ENCODE measurements at places on chromosomes 7 and 10.

GRCh38 chr7:8221567-8221966 lies 40.4 kb downstream of the ICA1 start:
- DNase-seq = no peak

DNA sequence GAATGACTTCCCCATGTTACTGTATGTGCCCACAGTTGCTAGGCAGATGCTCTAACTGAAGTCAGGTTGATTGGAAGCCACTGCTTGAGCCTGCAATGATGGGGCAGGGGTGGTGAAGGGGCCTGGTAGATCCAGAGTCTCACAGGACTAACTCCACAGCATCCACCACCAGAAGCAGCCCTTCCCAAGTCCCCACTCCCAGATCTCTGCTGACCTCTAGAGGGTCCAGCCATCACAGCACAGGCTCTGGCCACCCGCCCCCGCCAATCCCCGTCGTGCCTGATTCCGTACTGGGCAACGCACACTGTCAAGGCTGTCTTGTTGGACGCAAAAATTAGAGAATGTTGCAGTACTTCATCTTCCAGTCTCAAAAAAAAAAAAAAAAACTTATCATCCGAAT lies 136.8 kb upstream of the PDE1C start:
- no peak for DNase-seq

DNA sequence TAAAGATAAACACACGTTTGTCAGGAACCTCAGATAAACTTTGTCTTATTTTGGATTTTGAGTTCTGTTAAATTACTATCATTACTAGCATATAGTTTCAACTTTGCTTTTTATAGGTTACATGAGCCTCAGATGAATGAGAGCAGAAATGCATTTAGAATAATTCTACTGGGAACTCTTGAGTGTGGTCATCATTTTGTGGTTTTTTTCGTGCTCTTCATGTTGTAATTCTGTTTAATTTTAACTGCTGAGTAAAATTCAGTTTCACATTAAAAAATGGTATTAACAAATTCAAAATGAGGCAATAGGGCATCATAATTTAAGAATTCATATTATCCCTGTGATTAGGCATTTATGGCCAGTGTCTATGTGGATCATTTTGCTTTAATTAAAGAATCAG lies 72.9 kb downstream of the GNAI1 start:
- no peak for DNase-seq

GRCh38 chr7:143008007-143008901 lies 18.7 kb downstream of the OR9A2 start:
- peak; percentile 71 for DNase-seq

- DNase-seq = no peak
Observed at GRCh38 chr10:84783386-84783785, 455.0 kb downstream of the CCSER2 start.

GRCh38 chr7:20470726-20471125 lies 140.0 kb downstream of the ITGB8 start:
- no peak for DNase-seq

GRCh38 chr7:37901236-37901827 lies 15.3 kb downstream of the SFRP4 start:
- no peak for DNase-seq

- no peak for DNase-seq
Observed at GRCh38 chr10:96512524-96513304, 1.0 kb downstream of the TLL2 start.

DNA sequence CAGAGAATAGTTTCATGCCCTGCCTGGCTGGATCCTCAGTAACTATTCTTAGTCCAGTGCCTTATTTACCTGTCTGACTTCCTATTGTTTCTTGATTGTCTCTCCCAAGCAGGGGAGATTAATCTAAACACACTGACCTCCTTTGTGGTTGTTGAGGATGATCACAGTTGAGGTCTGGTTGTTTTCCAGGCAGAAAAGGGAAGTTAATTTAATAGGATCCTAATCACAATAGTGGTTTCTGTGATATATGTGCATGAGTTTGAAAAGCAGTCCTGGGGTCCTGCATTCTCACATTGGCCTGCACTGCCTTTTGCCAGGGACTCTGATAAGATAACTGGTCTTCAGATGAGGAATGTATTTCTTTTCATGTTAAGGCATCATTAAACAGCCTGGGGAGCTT lies 130.1 kb downstream of the SND1 start:
- DNase-seq = no peak

DNA sequence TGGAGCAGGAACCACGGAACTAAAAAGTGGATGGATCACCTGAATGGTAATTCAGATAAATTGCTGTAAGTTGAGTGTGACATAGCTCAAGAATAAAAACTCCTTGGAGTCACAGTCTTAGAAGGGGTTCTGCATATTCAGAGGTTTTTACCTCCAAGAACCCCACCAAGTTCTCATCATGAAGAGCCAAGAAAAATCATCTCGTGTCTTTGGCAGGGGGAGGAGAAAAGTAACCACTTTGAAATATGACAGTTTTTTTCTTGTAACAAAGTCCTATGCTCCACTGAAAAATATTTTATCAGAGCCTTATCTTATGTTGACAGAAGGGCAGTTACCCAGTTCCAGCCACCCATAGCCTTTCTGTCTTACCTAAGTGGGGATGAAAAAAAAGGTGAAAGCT lies 38.2 kb upstream of the MBL2 start:
- no peak for DNase-seq

DNA sequence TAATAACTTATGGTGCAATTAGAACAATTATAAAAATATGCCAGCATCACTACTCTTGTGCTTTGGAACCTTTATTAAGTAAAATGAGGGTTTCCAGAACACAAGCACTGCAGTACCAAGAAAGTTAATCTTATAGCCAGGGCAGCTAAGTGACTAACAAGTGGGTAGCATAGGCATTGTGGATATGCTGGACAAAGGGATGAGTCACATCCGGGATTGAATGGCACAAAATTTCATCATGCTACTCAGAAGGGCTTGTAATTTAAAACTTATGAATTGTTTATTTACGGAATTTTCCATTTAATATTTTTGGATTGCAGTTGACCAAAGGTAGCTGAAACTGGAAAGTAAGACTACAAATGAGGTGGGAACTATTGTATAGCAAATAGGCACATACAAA lies 250.6 kb downstream of the C7orf25 start:
- DNase-seq = no peak

GRCh38 chr7:8258734-8259133 lies 3.2 kb downstream of the ICA1 start:
- no peak for DNase-seq

- no peak for DNase-seq
Observed at GRCh38 chr7:55786901-55787300, 75.7 kb downstream of the SEPTIN14 start.

GRCh38 chr10:23294638-23295247 lies 49.9 kb downstream of the C10orf67 start:
- no peak for DNase-seq

DNA sequence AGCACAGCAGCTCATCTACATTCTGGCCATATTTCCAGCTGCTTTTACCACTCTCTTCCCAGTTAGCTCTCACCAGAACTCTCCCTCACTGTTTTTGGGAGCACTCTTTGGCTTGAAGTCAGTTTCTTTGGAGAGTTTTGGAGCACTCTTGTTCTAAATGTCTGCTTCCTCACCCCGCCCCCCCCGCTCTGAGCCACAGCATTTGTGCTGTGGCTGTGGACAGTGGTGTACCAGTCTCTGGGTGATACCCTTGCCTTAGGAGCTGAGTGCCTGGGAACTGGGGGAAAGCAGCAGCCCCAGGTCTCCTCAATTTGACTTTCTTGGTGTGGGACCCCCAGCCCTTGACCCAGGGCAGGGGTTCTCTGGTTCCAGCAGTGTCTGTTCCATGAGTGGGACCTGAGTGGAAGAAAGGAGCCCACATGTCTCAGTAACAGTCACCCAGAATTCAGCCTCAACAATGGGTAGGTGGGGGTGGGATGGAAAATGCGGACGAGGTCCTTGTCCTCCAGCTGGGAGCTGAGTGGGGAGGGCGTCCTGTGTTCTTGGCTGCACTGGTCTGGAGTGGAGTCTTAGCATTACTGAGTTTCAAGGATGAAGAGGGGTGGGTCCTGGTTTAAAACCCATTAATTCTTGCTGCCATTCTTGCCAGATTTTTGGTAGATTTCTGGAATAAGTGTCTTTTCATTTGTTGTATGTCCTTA lies 18.0 kb downstream of the RBM33 start:
- no peak for DNase-seq
